ENCODE measurements at places on chromosomes 1 and 21. TPM values are rescaled to one million over a fixed set of nuclear protein-coding genes. Genes with fewer than 3 reads are reported as not detected.

Gene SPRR1B
- total RNA-seq: not detected

Gene MLLT11
- total RNA-seq: 1.2 TPM

Gene KLF17
- total RNA-seq: not detected

Gene KLHDC7A
- total RNA-seq: not detected

DNA sequence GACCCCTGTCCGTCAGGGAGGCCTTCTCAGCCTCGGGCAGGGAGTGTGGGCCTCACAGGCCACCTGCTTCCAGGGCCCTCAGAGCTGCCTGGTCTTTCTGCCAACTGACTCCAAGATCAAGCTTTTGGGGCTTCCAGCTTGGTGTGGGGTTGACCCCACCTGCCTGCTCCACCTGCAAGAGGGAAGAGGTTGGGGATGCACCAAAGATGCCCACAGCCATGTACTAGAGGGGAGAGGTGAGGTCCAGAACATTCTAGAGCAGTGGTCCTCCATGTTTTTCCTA, 266.7 kb upstream of the VAMP3 start:
- H3K27me3 ChIP-seq: no peaks in the 10 kb centered on the region
- DNase-seq: no peak
- no peak overlapping the region for H3K27ac ChIP-seq
- peaks cover 24% of the 10 kb centered on the region for H3K4me1 ChIP-seq
- no peak overlapping the region for H3K4me3 ChIP-seq

DNA sequence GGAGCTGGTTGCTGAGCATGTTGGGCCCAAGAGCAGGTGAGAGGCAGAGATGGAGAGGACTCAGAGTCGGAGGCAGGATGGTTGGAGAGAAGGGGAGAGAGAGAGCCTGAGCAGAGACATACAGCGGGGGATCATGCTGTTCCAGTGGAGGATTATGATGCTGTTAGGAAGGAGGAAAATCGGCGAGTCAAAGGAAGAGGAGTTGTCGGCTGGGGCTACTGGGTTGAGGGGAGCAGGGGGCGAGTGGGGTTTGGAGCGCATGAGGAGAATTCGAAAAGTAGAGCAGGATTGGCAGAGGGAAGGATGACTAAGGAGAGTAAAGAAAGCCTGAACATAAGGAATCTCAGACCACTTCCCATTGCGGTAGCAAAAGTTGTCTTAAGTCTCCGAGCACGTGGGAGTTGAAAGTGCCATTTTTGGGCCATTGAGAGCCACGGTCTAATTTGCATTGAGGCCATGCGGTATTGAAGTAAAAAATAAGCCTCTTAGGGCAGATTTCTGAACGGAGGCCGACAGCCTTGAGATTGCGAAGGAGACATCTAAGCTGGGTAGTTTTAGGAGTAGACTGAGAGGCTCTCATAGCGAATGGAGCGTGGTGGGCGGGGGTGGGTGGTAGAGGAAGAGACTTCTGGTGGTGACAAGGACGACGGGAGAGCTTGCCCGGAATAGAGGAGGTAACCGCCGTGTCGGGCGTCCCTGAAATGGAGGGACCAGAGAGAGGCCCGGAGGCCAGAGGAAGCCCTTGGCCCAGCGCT, 140.4 kb upstream of the ETV3 start:
- DNase-seq: no peak
- H3K36me3 ChIP-seq: no peaks in the 10 kb centered on the region
- no peaks in the 10 kb centered on the region for H3K4me1 ChIP-seq

- H3K27me3 ChIP-seq: no peaks in the 10 kb centered on the region
- H3K27ac ChIP-seq: no peak overlapping the region
- peaks cover 75% of the 10 kb centered on the region for H3K36me3 ChIP-seq
- H3K4me1 ChIP-seq: no peaks in the 10 kb centered on the region
Observed at GRCh38 chr1:119933397-119933796, 37.1 kb upstream of the ADAM30 start.

GRCh38 chr1:219092206-219092605, 81.5 kb upstream of the LYPLAL1 start:
- H3K27me3 ChIP-seq: no peaks in the 10 kb centered on the region
- H3K4me1 ChIP-seq: no peaks in the 10 kb centered on the region
- no peak for DNase-seq
- H3K36me3 ChIP-seq: no peaks in the 10 kb centered on the region

- no peak overlapping the region for H3K4me3 ChIP-seq
- no peak for DNase-seq
- no peaks in the 10 kb centered on the region for H3K27me3 ChIP-seq
- H3K27ac ChIP-seq: no peak overlapping the region
Observed at GRCh38 chr1:23816906-23817305, 8.3 kb downstream of the HMGCL start.

- no peak overlapping the region for H3K4me3 ChIP-seq
- no peak overlapping the region for H3K27ac ChIP-seq
- DNase-seq: no peak
- H3K4me1 ChIP-seq: peaks cover 7% of the 10 kb centered on the region
- H3K27me3 ChIP-seq: no peaks in the 10 kb centered on the region
Observed at GRCh38 chr1:35173909-35174540, 18.9 kb downstream of the SFPQ start.

DNA sequence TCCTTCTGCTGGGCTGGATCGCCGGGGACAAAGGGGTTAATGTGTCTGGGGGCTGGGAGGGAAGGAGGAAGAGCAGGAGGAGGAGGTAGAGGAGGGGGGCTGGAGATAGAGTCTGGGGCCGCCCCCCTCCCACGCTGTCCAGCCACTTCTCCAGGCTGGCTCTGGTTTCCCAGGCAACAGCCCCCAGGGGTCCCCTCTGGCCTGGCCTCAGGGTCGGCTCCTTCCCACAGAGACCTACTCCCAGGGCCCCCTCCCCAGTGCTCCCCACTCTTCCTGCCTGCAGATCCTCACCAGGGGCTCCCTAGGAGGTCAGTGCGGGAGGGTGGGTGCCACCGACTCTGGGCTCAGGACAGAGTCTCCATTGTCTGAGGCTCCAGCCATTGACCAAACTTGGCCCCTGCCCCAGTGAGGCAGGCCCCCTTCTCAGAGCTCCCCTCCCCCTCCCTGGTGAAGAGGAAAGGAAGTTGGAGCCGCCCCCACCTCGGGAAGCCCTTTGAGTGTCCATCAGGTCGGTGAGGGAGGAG, 34.1 kb downstream of the ARHGEF10L start:
- no peak overlapping the region for H3K4me3 ChIP-seq
- no peaks in the 10 kb centered on the region for H3K27me3 ChIP-seq
- H3K27ac ChIP-seq: no peak overlapping the region

GRCh38 chr1:68230484-68230802, 1.9 kb downstream of the WLS start:
- H3K27ac ChIP-seq: peak overlapping the region; percentile 30
- H3K4me1 ChIP-seq: peaks cover 48% of the 10 kb centered on the region
- H3K4me3 ChIP-seq: peak overlapping the region; percentile 56
- H3K36me3 ChIP-seq: no peaks in the 10 kb centered on the region
- H3K27me3 ChIP-seq: peaks cover 42% of the 10 kb centered on the region
- no peak for DNase-seq

DNA sequence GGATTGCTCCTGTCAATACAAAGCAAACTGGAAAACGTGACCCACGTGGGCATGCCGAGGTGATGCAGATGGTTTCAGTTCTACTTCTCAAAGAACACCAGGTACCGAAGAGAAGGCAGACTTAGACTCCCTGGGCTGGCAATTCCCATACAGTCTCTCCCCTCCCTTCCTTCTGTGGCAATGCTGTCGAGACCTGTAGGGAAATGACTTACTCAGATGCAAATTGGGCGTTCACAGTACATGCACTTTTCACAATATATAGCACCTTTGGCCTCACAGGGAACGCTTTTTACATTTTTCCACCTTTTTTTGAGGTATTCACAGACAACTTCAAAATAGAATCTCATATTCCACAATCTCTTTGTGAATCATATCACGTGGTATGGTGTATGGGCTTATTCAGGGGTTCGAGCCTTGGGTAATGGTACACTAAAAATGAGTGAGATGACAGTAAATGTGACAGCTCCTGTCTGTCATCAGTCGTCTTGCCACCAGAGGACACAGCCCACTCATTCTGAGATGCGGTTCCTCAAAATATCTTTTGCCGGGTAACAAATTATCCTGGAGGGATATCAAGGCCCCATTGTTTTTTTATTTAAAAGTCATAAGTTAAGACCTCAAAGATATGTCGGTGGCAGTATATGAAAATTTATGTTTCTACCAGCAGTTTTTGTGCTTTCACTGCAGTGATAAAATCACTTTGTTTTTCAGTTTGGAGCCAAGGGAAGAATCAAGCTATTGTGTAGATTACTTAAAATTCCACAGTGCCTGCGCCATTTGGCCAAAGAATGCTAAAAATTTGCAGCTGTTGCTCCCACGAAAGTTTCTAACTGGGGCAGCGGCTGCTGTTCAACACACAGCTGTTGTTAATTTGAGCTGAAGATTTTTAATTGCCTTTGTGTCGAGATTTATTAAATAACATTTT, 168.4 kb downstream of the ZZZ3 start:
- no peak overlapping the region for H3K4me3 ChIP-seq
- no peaks in the 10 kb centered on the region for H3K4me1 ChIP-seq
- no peaks in the 10 kb centered on the region for H3K27me3 ChIP-seq
- DNase-seq: no peak

DNA sequence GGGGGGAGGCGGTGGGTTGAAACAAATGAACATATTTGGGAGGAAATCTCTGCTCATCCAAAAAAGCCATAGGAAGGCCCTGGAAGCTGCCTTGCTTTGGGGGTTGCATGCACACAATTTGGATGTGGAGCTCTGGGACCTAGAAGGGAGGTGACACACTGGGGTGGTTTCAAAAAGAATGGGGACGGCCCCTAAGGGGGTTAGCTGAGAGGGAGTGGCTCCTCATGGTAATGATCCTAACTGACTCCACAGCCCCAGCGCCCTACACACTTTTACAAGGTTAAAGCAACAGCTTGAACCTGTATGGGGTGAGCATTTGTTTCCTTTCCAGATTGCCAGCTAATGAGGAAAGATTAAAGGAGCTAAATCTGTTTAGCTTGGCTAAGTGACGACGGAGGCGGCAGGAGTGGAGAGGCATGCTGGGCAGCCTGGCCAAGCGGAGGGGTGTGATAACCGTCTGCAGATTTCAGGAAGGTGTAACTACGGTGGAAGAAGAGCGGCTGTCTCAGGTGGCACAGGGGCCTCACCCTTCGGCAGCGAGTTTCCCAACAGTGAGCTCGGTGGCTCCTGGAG, 107.3 kb downstream of the RNF220 start:
- no peaks in the 10 kb centered on the region for H3K4me1 ChIP-seq
- H3K27ac ChIP-seq: no peak overlapping the region
- DNase-seq: no peak

Gene S100A7A
- not detected for total RNA-seq

Gene TEDDM1
- not detected for total RNA-seq

Gene MTARC2
- 16.9 TPM for total RNA-seq

Gene UBL4B
- not detected for total RNA-seq

GRCh38 chr21:41195311-41195710, 27.4 kb downstream of the BACE2 start:
- no peak for DNase-seq
- H3K27me3 ChIP-seq: no peaks in the 10 kb centered on the region
- H3K36me3 ChIP-seq: no peaks in the 10 kb centered on the region
- H3K27ac ChIP-seq: peak overlapping the region; percentile 74
- no peak overlapping the region for H3K4me3 ChIP-seq

Gene CELF3
- total RNA-seq: not detected

DNA sequence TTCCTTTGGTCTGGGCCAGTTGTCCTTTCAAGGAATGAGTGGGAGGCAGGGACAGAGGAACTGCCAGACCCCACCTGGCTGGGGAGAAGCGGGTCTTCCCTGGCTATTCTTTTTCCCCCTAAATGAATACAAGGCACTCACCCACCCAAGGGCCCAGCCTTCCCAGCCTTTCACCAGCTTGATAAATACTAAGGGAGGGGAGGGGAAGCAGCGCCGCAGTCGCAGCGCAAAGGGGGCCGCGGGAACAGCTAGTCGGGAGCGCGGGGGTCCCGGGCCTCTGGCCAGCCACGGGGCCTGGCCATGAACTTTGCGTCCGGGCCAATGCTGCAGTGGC, 91.3 kb upstream of the VAMP3 start:
- DNase-seq: no peak
- H3K27me3 ChIP-seq: peaks cover 35% of the 10 kb centered on the region
- H3K27ac ChIP-seq: peak overlapping the region; percentile 74

DNA sequence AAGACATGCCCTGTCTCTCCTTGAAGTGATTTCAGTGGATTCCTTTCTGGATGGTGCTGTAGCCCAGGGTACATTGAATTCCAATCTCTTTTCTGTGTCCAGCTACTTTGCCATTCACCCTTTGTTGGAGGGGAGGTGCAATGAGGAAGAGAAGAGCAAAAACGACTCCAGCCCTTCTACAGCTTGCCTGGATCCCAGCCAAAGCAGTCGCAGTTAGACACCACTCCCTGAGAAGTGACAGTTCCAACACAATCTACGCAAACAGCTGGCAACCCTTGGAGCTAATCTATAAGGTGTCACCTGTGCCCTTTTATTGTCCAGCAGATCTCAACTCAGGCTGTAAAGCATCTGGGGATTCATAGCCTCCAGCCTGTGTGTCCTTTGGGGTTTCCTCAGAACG, 4.6 kb downstream of the CD244 start:
- DNase-seq: no peak
- no peaks in the 10 kb centered on the region for H3K27me3 ChIP-seq
- H3K4me3 ChIP-seq: peak overlapping the region; percentile 30

DNA sequence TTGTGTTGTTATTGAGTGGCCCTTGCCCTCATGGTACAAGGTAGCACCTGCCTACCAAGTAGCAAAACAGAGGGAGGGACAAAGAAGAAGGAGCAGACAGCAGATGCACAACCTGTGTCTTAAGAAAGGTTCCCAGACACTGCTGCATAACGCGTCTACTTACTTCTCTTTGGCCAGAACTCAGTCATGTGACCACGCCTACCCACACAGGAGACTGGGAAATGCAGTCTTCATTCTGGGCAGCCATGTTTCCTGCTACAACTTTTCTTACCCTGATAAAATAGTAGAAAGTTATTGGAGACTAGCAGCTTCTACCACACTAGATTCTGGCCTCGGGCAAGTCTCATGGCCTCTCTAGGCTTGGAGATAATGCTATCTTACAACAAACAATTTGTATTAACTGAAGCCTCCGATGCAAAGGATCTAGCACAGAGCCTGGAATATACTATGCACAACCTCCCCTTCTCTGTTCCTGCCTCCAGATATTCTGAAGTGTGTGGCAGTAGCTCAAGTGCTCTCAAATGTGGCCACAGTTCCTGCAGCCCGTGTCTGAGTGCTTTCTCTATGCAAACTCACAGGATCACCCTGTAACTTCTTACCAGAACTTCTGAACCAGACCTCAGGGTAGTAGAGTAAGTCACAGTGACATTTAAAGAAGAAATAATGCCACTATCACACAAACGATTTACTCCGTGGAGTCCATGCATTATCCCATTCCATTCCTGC, 34.1 kb upstream of the BTG2 start:
- H3K27me3 ChIP-seq: no peaks in the 10 kb centered on the region
- H3K36me3 ChIP-seq: no peaks in the 10 kb centered on the region
- H3K4me3 ChIP-seq: no peak overlapping the region
- peak overlapping the region; percentile 43 for H3K27ac ChIP-seq
- H3K4me1 ChIP-seq: peaks cover 56% of the 10 kb centered on the region
- DNase-seq: peak; percentile 90

DNA sequence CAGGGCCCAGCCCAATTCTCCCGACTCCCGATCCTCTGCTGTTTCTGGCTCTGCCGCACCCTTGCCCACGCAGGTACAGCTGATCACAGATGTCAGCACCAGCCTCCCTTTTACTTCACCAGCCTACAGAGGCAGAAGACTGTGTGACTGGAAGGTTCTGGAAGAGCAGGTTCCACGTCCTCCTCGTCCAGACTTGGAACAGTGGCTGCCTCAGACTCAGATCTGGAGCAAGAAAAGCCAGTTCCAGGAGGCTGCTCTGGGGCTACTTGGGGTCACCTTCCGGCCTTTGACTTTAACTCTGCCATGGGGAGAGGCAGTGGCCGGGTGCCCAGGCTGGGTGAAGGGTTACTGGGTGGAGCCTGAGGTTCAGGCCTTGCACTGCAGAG, 16.1 kb upstream of the KLHDC7A start:
- no peaks in the 10 kb centered on the region for H3K36me3 ChIP-seq
- peaks cover 5% of the 10 kb centered on the region for H3K27me3 ChIP-seq
- no peak overlapping the region for H3K27ac ChIP-seq
- no peaks in the 10 kb centered on the region for H3K4me1 ChIP-seq

Gene SPAG17
- total RNA-seq: 0.77 TPM

Gene F13B
- not detected for total RNA-seq

Measured in spleen (tissue), 13 donors.